Activated CD4-positive, alpha-beta T cell treated with anti-CD3 and anti-CD28 coated beads for 4 hours (primary cell): ENCODE measurements at places on chromosomes 5 and 9.

DNA sequence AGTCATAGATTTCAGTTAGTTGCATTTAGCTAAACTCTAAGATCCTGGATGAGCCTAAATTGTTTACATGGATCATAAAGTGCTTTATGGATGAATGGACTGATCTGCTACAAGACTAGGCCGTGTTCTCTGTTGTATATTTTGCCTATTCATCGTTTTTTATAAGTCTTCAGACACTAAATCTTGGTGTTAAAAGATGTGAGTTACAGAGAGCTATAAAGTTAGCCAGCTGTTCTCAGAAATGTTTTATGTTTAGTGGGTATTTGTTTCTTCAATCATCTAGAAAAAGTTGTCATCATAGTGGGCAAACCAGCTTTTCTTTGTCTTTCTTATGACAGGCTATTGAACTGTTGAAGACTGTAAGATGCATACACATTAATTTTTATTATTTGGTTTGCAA is 585.8 kb upstream of the SEMA6A start:
- no peak for DNase-seq

DNA sequence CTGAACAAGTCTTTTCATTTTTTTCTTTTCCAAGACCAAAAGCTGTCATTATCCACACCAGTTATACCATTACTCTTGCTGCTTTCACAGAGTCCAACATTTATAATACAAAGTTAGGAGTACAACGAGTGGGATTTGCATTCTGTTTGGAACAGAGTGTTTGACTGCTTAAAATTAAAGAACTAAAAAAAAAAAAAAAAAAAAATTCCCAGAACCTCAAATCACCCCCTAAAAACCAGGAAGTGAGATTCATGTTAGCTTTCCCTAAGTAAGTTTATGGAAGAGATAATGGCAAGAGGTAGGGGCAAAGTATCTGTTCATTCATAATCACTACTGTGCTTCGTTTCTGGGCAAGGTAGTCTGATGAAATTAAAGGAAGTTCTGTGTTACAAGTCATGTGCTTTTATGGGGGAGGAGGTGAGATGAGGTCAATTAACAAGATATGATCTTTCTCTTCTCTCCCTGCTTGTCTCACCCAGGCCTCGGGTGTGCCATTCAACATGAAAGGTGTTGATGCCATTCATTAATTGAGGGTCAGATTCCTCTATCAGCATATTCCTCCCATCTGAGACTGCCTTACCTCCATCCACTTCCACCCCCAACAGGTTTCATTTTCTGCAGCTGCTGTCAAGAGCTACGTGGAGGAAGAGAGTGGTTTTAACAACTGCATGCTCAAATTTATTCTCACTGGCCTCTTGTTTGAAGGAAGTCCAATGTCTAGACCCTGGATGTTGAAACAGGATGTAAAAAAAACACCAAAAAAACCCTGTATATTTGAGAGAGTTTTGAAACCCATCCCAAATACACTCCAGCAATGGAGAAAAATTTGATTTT is 58.1 kb downstream of the MARCHF3 start:
- DNase-seq: peak; percentile 4

- no peak for DNase-seq
These were observed 16.5 kb upstream of the IRX4 start for GRCh38 chr5:1899201-1899600.

DNA sequence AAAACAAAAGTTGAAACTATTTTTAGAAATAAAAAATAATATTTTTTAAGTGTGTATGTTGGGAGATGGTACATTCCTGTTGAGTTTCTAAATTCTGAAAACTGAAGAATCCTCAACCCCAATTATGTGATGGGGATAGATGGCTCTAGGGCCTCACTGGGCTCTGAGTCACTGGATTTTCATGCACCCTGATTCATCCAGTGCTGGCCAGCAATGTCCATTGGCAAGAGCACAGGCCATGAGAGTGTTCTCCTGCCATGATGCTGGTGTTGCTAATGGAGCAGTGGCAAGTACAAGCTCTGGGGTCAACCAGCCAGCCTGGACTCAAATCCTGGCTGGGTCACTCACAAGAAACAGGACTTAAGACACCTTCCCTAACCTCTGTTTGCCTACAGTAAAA is 23.3 kb downstream of the SMIM23 start:
- DNase-seq: no peak

DNA sequence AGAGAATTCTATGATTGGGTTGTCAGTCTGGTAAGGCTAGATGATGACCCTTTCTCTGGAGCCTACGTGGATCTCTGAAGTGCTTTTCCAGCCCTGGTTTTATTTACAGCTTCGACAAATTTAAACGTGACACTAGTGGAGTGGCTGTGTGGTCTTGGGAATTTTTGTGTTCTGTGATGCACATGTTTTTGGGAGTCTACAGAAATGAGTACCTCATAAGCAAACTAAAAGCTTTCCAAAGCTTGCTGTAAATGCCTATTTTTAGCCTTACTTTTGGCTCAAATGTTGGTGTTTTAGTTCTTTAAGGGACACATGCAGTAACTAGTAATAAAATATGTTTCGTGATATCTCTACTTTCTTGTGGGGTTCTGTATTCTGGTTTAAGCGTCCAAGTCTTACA is 3.3 kb downstream of the LARP1 start:
- DNase-seq: no peak

GRCh38 chr5:135130261-135131215 is 96.5 kb upstream of the PITX1 start:
- no peak for DNase-seq

GRCh38 chr9:96667363-96667728 is 12.2 kb upstream of the PRXL2C start:
- no peak for DNase-seq

DNA sequence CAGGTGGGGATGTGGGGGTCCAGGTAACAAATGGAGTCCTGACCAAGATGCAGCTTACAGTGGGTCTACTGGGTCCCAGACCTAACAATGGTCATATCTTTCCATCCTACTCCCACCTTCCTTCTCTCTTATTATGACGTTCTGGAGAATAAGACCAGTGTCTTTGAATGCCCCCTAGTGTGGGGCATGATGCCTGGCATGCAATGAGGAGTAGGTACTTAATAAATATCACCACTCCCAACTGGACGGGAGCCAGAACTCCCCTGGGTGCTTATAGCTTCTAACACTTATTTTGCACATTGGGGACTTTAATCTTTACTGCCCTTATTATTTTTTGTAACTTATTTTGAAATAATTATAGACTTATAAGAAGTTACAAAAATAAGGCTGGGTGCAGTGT is 98.2 kb downstream of the NDFIP1 start:
- no peak for DNase-seq

DNA sequence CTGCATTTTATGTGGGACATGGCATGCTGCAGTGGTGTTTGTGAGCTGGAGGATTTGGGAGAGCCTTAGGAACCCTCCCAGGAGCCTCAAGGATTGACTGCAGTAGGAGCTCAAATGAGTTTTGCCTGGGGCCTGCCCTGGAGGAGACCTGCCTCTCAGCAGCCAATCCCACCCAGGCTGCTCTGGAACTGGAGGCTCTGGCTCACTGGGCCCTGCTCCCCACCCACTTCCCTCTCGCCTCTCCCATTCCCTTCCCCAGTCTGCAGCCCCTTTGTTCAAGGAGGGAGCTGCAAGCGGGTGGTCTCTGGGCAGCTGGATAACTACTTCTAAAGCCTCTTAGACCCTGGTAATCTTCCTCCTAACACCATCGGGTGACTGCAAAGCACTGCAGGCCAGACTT is 24.2 kb downstream of the KCNIP1 start:
- no peak for DNase-seq

DNA sequence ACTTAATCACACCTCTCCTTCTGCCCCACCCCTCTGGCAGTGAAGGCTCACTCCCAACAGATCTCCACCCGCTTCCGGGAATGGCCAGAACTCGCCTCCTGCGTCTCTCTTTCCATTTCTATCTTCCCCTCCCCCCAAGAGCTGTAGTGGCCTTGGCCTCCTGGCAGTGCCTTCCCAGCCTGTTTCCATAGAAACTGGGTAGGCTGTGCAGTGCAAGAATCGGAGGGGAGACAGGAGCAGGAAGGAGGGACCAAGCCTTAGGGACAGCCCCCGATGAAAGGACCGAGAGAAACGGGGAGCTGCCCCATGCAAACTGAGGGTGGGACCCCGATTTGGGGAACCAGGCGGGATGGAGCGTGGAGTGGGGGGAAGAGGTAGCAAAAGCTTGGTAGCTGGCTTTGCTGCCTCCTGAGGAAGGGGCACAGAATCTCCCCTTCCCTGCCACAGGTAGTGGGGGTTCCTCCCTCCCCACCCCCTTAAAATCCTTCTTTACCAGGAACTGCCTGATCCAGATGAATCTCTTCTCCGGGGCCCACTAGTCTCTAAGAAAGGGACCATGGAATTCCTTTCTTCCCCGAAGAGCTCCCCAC is 4.5 kb upstream of the PCDH1 start:
- DNase-seq: no peak

DNA sequence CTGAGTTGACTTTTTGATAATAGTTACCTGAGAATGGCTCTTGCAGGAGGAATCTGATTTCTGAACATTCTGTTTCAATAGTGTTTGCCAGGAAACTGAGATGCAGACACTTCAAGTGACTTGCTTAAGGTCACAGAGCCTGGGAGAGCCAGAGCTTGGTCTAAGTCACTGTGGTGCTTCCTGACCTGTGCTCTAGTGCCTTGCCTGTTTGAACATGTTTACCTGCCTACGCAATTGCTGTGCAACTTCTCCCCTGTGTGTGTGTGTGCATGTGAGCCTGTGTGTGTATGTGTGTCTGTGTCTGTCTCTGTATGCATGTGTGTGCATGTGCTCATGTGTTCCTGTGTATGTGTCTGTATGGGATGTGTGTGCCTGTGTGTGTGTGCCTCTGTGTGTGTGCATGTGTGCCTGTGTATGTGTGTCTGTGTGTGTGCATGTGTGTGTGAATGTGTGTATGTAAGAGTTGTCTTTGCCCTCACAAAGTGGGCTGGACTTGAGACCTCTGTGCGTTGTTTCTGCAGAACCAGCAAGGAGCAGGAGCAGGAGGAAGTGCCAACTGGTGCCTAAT is 185.8 kb downstream of the GADD45G start:
- no peak for DNase-seq

DNA sequence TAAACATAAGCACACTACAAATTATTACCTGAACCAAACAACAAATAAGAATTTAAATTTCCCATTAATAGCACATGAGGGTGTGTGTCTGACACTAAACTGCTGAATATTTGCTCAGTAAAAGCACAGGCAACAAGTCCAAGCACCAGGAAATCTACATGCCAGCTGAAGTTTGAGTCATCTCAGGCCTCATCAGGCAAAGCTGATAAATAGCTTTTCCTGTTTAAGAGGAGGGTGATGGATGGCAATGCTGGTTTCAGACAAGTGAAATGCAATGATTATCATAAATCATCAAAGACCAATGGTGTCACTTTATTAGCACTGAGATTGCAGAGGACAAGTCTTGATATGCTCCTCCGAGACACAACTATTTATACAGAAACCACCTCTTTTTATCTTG is 1668.0 kb upstream of the C9orf72 start:
- DNase-seq: no peak

DNA sequence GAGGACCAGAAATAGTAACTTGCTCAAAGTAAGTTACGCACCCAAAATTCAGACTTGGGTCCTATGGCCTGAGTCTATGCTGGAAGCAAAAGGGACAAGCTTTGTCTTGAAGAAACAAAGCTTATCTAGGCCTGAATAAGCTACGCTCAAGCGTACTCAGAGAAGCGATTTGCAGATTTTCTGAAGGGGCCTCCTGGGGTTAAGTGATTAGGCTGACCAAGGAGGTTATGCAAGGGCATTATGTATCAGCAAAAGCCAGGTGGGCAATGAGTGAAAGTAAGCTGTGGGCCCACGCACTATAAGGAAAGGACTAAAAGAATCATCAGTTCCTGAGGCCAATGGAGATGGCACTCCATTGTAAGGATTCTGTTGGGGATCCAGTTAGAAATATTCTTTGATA is 122.1 kb downstream of the SNX18 start:
- DNase-seq: no peak

GRCh38 chr5:14200312-14200990 is 57.3 kb downstream of the TRIO start:
- DNase-seq: no peak

GRCh38 chr5:124592891-124593290 is 153.5 kb downstream of the ZNF608 start:
- DNase-seq: no peak

- DNase-seq: no peak
These were observed 81.7 kb downstream of the MACROH2A1 start for GRCh38 chr5:135317286-135317685.
